A549 treated with RU486 at 1 μM for 4 hours (cell line): ENCODE measurements at places on chromosomes 4 and X. TPM values are rescaled to one million over a fixed set of nuclear protein-coding genes. Genes with fewer than 3 reads are reported as not detected.

The FGFR3 gene
- total RNA-seq, result 1.4 to 2.5 TPM (median 1.9 TPM) in 5 replicates

The GAGE12H gene
- total RNA-seq, result not detected in 5 replicates

The NHSL2 gene
- 0.22 to 0.45 TPM (median 0.32 TPM) in 5 replicates for total RNA-seq

The ANXA3 gene
- 54.9 to 76.4 TPM (median 59.0 TPM) in 5 replicates for total RNA-seq
